ENCODE measurements at places on chromosomes 3 and 15. TPM values are rescaled to one million over a fixed set of nuclear protein-coding genes. Genes with fewer than 3 reads are reported as not detected.

Gene KIF23
- total RNA-seq = 73.1 TPM

GRCh38 chr15:31090766-31091165 is 10.8 kb downstream of the TRPM1 start:
- no peak for DNase-seq

Gene PPP1R14D
- total RNA-seq = not detected

DNA sequence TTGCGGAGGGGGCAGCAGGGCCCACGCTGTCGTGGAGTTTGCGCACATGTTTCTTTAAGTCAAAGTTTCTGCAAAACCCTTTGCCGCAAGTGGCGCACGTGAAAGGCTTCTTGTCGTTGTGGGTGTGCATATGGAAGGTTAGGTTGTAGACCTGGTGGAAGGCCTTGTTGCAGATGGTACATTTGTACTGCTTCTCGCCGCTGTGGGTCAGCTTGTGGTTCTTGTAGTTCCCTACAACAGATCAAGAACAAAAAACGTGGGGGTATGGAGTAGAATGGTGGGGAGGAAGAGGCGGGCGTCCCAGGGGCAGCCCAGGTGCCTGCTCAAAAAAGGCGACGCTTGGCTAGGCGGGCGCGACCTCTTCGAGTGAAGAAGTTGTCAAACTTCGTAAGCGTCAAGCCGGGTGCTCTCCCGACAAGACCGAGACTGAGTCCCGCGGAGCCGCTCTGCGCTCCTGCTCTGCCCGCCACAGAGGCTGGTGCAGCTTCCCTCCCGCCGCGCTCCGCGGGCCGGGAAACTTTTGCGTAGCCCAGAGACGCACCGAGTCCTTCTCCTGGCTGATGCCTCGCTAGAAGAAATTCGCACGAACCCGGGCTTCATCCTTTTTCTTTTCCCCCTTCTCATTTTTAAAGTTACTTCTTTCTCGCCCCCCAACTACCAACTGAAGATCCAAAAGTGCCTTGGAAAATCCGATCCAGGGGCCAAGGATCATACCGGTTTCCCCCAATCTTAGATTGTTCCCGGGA is 3.1 kb downstream of the FEZF2 start:
- no peak for DNase-seq

Data from M059J (cell line).